ENCODE measurements at places on chromosomes 7 and 10.

DNA sequence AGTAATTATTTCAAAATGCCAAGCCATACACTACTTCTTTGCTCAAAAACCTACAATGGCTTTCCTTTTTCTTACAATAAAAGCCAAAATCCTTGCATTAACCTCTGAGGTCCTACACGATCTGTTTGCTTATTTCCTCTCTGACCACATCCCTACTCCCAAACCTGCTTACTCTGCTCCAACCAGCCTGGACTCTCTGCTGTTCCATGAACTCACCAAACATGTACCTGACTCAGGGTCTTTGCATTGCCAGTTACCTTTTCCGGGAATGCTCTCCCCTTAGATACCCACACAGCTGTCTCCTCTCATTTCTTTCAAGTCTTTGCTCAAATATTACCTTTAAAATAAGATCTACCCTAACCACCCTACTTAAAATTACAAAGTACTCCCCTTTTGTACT, 2.3 kb downstream of the ABCB4 start:
- DNase-seq: no peak

- no peak for DNase-seq
Observed at GRCh38 chr7:107659666-107660065, 962 bp upstream of the SLC26A4 start.

DNA sequence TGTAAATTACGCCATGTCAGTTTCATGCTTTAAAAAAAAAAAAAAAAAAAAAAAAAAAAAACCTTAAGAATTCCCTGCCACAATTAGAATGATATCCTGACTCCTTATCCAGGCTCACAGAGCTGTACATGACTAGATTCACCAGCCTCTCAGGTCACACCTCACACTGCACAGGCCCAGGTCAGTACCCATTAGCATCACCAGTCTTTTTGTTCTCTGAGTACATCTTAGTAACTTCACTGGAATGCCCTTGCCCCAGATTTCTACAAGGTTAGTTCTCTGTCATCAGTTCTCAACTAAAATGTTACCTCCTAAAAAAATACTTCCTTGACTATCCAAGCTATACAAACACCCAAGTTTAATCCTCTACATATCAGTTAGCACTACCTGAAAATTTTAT, 211.0 kb downstream of the LRRN3 start:
- DNase-seq: no peak

DNA sequence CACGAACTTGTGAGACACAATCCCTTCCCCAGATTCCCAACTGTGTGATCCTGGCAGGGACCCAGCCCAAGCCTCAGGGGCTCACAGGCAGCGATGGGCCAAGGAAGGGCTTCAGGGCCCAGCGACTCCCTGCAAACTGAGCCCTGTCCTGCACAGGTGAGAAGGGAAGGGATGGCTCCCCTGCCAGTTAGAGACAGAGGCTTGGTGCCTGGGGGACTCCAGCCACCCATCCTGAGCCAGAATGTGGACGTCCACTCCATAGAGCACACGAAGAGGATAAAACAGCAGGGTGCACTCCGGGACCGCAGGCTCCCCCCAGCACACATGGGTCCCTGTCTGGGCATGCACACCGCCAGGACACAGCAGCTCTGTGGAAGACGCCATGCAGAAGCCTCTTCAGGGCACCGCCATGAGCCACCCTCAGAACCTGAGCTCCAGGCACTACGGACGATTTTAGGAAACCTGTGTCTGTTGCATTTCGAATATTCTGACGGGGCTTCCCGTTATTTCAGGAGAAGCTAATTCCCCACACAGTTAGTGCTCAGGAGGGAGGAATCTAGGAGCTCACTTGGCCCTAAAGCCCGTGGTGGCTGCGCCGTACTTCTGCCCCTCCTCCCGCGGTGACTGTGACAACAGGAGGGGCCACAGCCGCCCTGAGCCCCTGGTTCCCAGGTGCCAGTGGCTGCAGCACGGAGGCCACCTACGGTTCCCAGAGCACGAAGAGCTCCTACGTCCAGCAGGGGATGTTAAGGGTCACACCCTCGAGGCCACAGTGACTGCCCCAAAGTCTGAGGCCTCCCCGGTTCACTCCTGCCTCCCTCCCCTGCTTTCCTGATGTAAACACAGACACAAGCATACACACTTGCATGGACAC, 326.0 kb downstream of the PTPRN2 start:
- no peak for DNase-seq

- DNase-seq: no peak
Observed at GRCh38 chr7:106138776-106139175, 26.7 kb upstream of the SYPL1 start.

GRCh38 chr7:138872576-138872975, 74.6 kb upstream of the ATP6V0A4 start:
- DNase-seq: no peak

DNA sequence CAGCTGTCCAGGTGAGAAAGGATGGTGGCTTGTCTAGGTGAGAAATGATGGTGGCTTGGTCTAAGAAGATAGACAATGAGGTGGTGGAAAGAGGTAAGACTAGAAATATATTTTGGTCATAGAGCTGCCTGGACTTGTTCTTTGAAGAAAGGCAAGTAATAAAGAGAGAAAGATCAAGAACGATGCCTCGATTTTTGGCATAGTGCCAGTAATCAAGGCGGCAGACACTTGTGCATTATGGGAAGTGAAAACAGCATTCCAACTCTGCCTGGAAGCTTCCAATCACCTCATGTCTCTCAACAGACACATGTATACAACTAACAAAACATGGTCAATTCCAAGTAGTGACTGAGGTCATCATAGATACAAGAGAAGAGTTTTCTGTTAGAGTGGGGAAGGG, 423.8 kb upstream of the NRP1 start:
- no peak for DNase-seq

All from neuronal stem cell (in vitro differentiated cells).